Heart right ventricle (tissue), 16 donors: ENCODE measurements at places on chromosomes 16 and 17. TPM values are rescaled to one million over a fixed set of nuclear protein-coding genes. Genes with fewer than 3 reads are reported as not detected.

KRT40 gene
- total RNA-seq = not detected

TPSG1 gene
- total RNA-seq = not detected

CTRL gene
- total RNA-seq = 0.96 TPM

C16orf46 gene
- total RNA-seq = 0.37 TPM

KRT31 gene
- not detected for total RNA-seq
